ENCODE measurements at places on chromosomes 16 and 17.

DNA sequence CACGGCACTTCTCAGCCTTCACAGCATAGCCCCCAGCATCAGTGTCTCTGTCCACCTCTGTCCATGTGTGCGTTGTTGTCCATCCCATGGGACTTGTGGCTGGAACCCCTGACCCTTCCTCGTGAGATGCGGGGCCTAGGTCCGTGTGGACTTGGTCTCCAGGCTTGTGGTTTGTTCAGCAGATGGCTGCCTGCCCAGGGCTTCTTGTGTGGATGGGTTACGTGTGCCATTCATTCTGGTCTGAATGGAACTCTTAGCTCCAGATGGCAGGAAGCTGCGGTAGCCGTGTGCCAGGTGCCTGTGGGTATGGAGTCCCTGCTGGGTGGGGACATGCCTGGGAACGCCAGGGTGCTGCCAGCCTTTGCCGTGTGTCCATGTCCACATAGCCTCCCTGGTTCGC lies 31.7 kb upstream of the NUDT16L1 start:
- no peak for DNase-seq

DNA sequence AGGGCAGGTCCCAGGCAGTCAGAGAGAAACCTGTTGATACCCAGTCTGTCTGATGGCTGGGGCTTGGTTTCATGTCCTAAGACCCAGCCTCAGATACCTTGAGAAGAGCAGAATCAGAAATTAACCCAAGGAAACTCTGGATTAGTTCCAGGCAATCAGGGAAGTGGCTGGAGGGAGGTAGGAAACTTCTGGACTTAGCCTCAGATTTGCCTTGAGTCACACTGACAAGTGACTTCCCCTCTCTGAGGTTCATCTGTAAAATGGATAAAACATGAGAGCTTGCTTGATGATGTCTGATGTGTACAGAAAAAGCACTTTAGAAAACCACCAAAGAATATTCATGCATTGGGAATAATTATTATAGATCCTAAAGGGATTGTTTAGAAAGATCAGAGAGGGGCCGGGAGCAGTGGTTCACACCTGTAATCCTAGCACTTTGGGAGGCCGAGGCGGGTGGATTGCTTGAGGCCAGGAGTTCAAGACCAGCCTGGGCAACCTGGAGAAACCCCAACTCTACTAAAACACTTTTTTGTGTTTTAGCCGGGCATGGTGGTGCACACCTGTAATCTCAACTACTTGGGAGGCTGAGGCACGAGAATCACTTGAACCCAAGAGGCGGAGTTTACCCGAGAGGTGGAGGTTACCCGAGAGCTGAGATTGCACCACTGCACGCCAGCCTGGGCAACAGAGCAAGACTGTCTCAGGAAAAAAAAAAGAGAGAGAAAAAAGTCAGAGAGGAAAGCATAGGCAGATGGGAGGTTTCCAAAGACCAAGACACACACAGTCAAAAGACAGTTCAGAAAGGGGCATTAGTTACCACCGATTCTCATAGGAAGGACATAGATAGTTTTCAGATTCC lies 3.8 kb downstream of the CIITA start:
- DNase-seq, result no peak

- DNase-seq, result no peak
Measured at GRCh38 chr17:40936437-40936971, 942 bp downstream of the KRT23 start.

DNA sequence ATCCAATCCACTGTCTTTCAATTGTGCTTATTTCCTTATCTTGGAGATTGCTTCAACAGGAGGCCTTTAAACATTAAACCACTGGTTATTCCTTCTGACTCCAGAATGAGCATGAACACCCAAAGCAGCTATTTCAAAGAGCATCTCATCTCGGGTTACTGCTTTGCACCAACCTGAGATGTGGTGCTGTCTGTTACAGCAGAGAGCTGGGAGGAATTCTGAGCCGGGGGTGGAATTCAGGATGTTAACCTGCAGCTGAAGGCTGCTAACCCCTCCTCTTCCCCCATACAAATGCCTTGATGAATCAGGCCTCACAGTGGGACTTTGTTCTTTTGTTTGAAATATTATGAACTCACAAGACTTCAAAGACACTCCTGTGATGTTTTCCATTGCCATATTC lies 113.1 kb downstream of the SHISA9 start:
- DNase-seq, result no peak

GRCh38 chr17:44971776-44972483 lies 3.8 kb upstream of the C1QL1 start:
- peak; percentile 70 for DNase-seq
